ENCODE measurements at places on chromosomes 7 and 10. TPM values are rescaled to one million over a fixed set of nuclear protein-coding genes. Genes with fewer than 3 reads are reported as not detected.

SP8 gene
- total RNA-seq = not detected

HPS1 gene
- total RNA-seq = 53.2 TPM

AS3MT gene
- total RNA-seq = 0.65 TPM

DNA sequence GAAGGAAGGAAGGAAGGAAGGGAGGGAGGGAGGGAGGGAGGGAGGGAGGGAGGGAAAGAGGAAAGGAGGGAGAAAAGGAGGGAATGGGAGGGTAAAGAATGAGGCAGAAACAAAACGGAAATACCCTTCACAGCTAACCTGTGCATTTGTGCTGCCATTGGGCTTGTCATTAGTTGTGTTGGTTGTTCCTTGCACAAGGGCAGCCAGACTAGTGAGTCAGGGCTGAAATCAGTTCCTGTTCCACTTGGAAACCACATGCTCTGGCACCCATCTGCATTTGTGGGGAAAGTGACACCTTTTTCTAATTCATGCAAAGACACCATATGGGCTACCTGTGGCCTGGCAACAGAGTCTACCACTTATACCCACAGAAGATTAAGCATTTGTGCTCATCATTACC, 1004.0 kb upstream of the C7orf33 start:
- no peak for DNase-seq

DNA sequence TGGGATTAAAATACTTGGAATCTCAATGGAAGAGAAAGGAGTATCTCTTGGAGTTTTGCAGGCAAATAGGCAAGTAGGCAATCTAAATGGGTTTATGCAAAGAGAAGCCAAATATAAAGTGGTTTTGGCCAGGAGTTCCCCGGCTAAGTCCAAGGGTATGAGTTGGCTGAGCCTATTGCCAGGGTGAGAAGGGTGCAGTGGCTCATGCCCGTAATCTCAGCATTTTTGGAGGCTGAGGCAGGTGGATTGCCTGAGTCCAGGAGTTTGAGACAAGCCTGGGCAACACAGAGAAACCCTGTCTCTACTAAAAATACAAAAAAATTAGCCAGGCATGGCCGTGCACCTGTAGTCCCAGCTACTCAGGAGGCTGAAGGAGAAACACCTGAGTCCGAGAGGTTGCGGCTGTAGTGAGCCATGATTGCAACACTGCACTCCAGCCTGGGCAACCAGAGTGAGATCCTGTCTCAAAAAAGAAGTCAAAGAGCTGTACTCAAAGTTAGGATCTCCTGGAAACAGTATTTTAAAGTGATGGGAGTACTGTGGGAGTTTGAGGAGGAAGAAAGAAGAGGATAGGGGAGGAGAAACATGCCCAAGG, 130.4 kb upstream of the RAB18 start:
- no peak for DNase-seq
